ENCODE measurements at places on chromosomes 1 and 21. TPM values are rescaled to one million over a fixed set of nuclear protein-coding genes. Genes with fewer than 3 reads are reported as not detected.

DNA sequence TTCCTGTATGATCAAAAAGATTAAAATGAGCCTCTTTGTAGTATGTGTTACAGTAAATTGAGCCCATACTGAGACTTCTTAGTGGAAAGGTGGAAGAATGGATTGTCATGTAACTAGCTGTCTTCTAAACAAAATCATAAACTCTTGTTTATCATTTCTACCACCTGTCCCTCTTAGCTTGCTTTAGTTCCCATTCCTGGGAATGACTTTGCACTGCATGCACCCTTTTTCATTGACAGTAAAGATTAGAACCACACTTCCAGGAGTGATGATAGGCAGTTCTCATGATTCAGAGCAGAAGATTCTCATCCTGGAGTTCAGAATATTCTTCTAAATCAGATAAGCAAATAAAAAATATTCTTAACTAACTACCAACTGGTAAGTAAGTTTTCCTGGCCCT, 28.0 kb downstream of the DENND2D start:
- no peak for DNase-seq

DNA sequence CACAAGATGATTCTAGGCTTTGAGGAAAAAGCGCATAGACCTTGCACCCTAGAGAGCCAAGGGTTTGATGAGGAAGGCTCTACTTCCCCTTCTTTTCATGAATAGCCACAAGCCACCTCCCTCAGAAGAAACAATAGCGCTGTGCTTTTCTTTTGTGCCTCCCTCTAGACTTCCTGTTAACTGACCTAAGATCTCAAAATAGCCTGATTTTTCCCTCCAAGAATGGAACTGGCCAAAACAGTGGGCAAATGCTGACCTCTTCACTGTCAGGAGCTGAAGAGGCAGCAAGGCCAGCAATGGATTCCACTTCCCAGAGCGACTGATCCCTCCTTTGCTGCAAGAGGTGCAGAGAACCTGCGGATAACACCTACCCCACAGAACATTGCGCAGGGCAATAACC, 362.8 kb downstream of the KCNH1 start:
- no peak for DNase-seq

- no peak for DNase-seq
These were observed 409.9 kb downstream of the PTPRU start for GRCh38 chr1:29646161-29646775.

DNA sequence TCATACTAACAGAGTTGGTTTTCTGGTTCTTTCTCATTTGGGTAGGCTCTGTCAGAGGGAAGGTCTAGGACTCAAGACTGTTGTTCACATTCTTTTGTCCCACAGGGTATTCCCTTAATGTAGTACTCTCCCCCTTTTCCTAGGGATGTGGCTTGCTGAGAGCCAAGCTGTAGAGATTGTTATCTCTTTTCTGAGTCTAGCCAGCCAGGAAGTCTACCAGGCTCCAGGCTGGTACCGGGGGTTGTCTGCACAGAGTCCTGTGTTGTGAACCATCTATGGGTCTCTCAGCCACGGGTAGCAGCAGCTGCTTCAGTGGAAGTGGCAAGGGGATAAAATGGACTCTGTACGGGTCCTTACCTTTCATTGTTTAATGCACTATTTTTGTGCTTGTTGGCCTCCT, 226.4 kb downstream of the LBR start:
- no peak for DNase-seq

DNA sequence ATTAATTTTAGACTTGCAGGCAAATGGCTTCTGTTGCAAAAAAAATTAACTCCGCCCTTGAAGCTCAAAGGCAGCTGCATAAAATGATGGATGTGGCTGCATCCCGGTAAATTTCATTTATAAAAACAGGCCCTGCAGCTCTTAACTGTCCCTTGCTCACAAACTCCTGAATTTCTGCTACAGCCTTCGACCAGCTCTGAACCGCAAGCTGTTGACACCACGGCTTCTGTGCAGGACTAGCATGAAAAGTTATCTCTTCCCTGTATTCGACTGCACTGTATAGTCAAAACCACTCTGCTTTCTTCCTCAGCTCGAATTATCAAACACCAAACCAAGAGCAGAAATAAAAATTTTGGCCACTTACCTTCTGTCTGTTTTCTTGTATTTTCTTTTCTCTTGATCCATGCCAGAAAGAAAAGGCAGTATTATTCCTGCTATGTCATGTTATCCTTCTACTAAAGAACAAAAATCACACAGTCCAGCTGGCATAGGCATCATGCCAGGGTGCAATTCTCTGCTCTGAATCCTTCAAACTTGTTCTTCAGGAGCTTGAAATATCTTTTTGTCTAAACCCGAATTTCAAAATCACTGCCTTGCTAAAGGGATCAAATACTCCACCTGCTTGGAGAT, 195.5 kb upstream of the NCAM2 start:
- no peak for DNase-seq

Gene RIPPLY3
- total RNA-seq: not detected

DNA sequence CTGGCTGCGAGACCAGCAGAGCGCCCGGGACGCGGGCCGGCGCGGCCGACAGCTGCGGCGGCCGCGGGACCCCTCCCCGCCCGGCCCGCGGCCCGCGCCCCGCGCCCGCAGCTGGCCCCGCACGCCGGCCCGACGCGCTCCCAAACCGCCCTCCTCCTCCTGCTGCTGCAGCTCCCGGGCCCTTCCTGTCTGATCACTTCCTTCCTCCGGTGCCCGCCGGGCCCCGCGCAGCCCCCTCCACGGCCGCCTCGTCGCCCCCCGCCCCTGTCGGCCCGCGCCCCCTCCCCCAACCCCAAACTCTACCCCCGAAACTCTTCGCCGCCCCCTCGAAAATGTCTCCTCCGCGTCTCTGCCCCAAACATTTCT, 594 bp downstream of the LUZP1 start:
- DNase-seq: peak; percentile 51

DNA sequence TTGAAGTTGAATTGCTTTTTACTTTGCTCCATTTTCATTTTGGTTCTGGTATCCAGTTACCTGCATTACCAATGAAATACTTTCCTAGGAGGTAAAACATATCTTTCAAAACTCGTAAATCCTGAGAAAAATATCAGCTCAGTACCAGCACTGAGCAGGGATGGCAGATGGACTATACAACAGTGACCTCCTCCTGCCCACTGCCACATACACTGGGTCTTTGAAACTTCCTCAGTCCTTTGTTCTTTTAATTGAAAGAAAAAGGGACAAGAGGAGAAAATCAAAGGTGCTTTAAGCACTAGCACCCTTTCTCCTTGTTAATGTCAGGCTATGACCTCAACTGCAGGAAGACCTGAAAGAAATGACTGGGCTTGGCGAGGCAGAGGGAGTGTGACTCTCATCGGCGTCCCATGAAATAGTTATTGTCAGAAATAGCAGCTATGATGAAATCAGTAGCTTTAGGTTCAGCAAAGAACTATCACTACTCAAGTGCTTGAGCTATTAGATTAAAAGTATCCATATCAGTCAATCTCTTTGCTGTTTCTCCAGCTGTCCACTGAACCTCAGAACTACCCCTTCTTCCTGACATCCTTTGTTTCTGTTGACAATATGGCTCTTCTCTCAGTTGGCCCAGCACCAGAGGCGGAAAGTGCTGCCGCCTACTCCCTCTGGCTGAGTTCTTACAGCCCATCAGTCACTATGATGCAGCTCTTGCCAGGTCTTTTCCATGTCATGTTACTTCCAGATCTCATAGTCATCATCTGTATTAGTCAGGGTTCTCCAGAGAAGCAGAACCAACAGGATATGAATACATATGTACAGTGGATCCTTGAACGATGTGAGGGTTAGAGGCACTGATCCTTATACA, 207.0 kb upstream of the MAP1LC3C start:
- no peak for DNase-seq

DNA sequence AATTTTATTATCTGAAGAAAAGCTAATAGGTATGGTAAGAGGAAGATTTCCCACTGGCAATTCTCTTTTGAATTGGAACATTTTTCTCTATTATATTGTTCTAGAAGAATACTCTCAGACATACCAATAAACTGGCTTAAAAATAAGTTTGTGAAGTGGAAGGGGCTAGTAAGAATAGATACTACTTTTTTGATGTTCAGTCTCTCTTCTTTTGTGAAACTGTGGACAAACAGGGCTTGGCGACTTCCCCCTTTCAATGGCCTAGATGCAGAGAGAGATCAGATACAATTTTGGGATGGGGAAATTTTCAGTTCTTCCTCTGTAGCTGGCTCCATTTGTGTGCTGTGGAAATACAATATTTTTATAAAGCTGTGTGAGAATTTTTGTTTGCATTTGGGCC, 2.5 kb downstream of the PBX1 start:
- DNase-seq: no peak

Gene GSTM1
- total RNA-seq: 17.9 TPM

Gene LDLRAD1
- total RNA-seq: not detected

Gene CCDC190
- not detected for total RNA-seq

- peak; percentile 61 for DNase-seq
These were observed 6.5 kb upstream of the CCDC27 start for GRCh38 chr1:3745590-3746381.

DNA sequence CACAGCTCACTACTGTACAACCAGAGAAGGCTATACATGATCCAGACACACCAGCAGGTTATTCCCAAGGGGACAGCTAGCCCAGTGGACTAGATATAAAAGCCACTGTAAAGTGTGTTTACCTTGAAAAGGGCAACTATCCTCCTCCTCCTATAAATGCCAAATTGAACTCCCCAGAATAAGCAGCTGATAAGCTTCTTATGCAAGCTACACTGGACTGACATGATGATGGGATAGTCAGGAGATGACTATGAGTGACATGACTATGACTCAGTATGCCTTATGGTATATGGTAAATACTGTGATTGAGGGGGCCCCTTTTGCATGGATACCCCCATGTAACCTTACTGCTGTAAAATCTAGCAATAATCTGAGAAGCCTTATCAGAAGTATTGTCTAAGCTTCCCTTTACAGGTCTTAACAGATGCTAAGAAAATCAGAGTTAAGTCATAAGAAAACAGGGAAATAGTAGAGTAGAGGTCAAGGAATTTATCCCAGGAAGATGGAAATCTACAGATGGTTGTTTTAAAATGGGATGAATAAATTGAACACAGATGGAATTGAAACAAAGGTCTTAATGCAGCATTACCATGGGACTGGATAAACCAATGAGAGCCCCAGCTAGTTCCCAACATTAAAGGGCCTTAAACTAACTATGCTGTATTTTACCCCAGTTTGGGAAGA, 55.8 kb downstream of the TRIM33 start:
- no peak for DNase-seq

Gene SPAG17
- total RNA-seq: not detected

DNA sequence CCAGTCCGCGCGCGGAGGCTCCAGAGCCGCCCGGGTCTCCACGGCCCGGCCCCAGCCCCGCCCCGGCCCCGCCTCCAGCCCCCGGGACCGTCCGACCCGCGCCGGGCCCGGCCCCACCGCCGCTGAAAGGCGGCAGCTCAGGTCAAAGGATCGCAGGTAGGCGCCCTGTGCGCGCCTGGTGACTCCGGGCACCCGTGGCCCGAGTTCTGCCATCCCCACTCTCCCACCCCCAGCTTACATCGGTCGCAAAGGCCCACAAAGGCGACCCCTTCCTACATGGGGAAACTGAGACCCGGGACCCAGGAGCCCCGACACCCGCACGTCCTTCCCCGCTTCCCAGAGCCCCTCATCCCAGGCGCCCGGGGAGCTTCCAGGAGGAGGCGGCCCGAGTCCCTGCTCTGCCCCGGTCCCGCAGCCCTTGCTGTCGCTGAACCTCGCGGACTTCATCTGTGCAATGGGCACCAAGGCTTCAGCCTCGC, at the start of gene TMEM200B:
Gene TMEM200B, minus strand, starts transcription at position 17 of the 479 bp plus-strand sequence. CDS start 2,075 bp downstream, outside the sequence.
- DNase-seq: peak; percentile 45

Gene ZBTB48
- total RNA-seq: 12.7 TPM

DNA sequence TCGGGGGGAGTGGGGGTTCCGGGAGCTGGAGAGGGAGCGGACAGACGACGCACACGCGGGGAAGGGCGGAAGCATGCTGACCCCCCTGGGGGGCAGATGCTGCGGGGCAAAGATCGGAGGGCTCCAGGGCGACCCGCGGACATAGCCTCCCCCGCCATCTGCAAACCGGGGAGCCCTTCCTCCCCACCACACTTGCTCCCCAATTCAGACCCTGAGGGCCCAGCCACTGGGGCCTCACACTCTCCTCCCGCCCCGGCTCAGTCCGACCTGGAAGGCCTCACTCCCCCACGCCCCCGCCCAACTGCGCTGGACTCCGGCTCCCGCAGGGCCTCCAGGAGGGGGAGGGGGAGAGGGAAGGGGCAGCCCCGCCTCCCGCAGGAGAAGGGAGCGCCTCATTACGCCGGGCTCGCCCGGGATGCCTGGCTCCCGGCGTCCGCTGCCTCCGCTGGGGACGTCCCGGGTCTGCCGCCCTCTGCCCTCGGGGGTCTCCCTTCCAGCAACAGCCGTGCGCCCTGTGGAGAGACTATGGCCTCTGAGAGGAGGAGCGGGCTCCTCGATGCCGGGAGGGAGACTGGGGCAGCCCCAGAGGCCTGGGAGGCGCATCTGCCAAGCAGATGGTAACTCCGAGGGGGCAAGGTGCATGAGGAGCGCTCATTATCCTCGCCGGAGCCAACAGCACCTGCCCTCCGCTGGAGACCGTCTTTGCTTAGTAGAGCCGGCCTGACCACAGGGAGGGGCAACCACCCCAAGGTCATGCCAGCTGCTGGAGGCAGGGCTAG, 636 bp upstream of the CAMK2N1 start:
- DNase-seq: peak; percentile 82

Gene ZZZ3
- total RNA-seq: 26.8 TPM

Gene DNAJC28
- total RNA-seq: 7.3 TPM

Gene KCNH1
- total RNA-seq: not detected

DNA sequence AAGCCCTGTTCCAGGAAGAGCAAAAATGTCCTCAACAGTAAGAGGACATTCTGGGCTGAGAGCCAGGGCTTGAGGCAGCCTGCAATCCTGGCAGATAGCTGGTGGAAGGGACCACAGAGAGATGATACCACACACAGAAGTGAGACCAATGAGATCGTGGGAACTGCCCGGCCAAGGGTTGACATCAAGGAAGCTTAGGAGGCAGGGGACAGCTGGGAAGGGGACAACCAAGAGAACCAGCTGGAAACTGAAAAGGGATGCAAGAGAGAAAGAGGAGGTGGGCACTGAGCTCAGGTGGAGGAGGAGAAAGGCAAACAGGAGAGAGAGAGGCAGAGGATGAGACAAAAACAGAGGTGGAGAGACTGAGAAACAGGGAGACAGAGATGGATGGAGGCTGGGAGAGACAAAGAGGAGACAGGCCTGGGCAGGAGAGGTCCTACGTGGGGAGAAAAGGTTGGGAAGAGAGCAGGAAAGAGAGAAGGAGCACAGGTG, 9.2 kb downstream of the PDZK1IP1 start:
- DNase-seq: no peak

DNA sequence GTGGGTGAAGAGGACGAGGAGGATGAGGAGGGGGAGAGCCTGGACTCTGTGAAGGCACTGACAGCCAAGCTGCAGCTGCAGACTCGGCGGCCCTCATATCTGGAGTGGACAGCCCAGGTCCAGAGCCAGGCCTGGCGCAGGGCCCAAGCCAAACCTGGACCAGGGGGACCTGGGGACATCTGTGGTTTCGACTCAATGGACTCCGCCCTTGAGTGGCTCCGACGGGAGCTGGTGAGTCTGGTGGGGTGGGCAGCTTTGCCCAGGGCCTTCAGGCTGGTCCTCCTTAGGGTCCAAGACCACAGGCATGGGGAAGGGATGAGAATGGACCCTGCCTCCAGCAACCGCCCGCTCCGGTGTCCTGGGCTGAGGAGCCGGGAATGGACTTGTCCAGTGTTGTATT, 430 bp downstream of the FAM167B start:
- DNase-seq: no peak

Gene NTMT2
- total RNA-seq: 3.6 TPM

Gene DDR2
- 35.8 TPM for total RNA-seq

- peak; percentile 32 for DNase-seq
These were observed 1.1 kb upstream of the ABCD3 start for GRCh38 chr1:94416901-94417727.
